Stimulated activated CD4-positive, alpha-beta T cell treated with anti-CD3 and anti-CD28 coated beads, Interleukin-12 subunit alpha, Interleukin-12 subunit beta, amount 100 ng/mL, for 24 hours (primary cell): ENCODE measurements at places on chromosomes 6 and 20.
A peak's percentile ranks its signal among the peaks of the same experiment; 100 is the strongest.

- no peak for DNase-seq
These were observed 18.8 kb upstream of the BACH2 start for GRCh38 chr6:90315354-90315950.

DNA sequence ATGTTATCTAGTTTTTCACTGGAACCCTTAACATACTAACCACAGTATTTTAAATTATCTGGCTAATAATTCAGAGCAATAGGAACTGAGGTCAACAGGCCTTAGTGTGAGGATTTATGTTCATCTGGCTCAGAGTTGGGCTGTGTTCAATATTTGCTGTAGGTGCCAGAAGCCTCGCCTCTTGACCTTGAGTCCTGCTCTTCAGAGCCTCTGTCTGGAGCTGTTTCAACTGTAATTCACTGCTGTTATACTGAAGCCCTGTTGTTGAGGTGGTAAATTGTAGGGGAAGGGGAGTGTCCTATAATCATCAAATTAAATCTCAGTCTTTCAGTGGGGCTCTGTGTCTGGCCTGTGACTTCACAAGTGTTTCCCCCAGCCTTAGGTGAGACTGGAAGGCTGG, 184.4 kb downstream of the CDH26 start:
- DNase-seq: no peak

DNA sequence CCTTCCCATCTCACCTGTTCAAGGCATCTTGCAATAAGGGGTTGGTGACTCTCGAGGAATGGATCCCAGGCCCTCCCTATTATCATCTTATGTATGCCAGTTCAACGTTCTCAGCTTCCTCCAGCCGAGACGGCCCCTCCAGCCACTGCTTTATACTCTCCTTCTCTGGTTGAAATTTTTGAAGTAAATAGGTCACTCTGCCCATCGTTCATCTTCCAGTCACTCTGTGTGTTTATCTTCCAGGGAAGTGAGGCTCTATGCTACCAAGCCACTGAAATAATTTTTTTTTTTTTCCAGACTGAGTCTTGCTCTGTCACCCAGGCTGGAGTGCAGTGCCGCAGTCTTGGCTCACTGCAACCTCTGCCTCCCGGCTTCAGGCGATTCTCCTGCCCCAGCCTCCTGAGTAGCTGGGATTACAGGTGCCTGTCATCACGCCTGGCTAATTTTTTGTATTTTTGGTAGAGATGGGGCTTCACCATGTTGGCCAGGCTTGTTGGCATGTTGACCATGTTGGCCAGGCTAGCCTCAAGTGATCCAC, 17.0 kb downstream of the PTPN1 start:
- DNase-seq: no peak

GRCh38 chr20:47397652-47398301, 41.3 kb upstream of the ZMYND8 start:
- DNase-seq: no peak

DNA sequence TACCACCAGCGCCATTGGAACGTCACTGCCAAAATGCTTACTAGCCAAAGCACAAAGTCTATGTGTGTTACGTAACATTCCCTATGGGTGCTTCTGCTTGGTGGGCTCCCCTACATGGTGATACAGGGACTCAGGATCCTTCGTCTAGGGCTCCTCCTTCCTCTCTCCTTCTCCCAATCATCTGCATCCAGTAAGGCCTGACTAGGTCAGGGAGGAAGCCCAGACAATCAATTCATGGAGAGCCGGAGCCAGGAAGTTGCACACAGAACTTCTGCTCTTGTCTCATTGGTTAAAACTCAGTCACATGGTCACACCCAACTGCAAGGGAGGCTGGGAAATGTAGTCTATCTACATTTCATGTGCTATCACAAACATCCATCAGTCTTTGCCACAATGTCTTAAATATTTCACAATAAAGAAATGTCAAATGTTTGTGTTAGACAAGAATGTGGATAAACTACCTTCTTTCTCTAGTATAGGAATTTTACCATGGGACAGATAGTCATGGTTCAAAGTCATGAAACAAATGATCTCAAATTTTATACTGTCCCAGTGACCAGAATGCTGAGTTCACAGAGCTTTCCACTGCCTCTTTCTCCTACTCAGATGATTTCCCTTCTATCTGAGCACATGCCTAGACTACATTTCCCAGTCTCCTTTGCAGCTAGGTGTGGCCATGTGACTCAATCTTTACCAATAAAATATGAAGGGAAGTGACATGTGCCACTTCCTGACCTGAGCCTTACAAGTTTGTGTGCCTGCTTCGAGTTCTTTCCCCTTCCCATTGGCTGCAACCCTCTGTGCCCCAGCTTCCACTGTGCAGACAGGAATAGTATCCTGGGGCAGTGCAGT, 9.3 kb upstream of the KCNK15 start:
- DNase-seq: no peak

- no peak for DNase-seq
These were observed 77.7 kb downstream of the EFHC1 start for GRCh38 chr6:52497652-52498408.

DNA sequence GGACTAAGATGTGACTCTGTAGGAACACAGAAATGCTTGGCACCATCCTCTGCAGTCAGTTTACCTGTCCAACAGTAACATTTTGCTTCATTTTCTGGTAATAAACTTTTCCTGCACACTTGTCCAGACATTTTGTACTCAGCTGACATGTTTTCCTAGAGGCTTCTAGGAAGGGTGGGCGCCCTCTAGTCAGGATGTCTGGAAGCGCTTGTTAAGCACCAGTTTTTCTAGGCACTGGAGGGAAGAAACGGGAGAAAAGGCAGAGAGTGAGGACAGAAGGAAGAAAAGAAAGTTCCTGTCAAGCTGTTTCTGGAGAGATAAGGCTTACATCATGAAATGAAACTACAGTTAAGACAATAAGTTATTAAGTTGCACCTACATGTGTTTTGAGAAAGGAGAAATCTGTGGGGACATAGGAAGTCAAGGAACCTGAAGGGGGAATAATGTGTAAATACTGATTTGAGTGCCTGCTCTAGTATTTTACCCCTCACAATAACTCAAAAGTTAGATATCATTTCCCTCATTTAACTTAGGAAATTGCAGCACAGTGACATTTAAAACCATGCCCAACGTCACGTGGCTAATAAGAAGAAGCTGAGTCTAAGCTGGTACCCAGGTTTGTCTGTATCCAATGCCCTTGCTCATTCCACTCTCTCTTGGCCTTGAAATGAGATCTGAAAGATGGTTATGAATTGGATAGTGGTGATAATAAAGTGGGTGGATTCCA, 42.7 kb upstream of the TNFRSF21 start:
- DNase-seq: no peak

- DNase-seq: no peak
These were observed 391.8 kb downstream of the ARHGAP18 start for GRCh38 chr6:129317931-129318820.

DNA sequence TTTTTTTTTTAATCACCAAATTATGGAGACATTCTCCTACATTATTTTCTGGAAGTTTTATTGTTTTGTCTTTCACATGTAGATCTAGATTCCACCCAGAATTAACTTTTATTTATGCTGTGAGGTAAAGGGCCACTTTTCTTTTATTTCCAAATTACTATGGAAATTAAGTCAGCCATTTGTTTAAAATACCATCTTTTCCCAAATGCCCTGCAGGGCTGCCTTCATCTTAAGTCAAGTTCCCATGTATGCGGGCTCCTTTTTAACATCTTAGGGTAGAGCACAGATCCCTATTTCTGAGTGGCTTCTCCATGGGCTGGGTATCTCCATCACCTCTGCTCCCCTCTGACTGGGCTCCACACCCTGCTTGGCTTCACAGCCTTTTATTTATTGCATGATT, 348.4 kb downstream of the SOX4 start:
- no peak for DNase-seq

- DNase-seq: no peak
These were observed 99.7 kb downstream of the TMEM170B start for GRCh38 chr6:11637266-11637665.

- DNase-seq: no peak
These were observed 21.7 kb downstream of the ELOVL5 start for GRCh38 chr6:53327017-53327395.

- DNase-seq: no peak
These were observed 51.2 kb downstream of the C6orf52 start for GRCh38 chr6:10643201-10643651.

DNA sequence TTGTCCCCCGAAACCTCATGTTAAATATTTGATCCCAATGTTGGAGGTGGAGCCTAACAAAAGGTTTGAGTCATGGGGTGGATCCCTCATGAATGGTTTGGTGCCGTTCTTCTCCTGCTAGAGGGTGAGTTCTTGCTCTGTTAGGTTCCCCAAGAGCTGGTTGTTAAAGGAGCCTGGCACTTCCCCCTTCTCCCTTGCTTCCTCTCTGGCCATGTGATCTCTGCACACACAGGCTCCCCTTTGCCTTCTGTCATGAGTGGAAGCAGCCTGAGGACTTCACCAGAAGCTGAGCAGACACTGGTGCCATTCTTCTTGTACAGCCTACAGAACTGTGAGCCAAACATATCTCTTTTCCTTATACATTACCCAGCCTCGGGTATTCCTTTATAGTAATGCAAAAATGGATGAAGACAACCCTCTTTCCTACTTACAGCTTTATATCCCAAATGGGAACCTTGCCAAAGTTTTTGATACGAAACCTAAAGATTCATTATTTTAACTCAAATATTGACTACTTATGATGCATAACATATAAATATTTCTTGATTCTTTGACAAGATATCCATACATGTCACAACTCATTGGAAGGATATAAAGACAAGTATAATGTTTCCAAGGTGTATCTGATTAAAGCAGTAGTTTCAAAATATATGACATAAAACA, 61.0 kb downstream of the RNF182 start:
- DNase-seq: no peak

DNA sequence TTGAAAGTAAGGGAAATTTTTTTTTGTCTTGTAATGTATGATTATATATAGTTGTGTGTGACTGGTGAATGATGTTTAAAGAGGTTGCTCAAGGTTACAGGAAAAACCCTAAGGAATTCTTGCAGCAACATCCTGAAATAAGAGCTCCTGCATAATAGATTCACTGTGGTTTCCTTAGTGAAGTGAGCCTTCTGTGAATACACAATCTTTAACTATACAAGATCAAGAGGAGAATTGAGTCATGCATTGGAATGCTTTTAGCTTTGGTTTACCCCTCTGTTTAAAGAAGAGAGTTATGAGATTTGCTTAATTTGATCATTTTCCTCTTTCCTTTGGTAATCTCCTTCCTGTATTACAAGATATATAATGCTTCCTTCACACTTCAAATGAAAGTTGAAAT, 141.6 kb upstream of the EYA4 start:
- no peak for DNase-seq

GRCh38 chr20:14332866-14333265, 4.5 kb downstream of the FLRT3 start:
- DNase-seq: no peak

DNA sequence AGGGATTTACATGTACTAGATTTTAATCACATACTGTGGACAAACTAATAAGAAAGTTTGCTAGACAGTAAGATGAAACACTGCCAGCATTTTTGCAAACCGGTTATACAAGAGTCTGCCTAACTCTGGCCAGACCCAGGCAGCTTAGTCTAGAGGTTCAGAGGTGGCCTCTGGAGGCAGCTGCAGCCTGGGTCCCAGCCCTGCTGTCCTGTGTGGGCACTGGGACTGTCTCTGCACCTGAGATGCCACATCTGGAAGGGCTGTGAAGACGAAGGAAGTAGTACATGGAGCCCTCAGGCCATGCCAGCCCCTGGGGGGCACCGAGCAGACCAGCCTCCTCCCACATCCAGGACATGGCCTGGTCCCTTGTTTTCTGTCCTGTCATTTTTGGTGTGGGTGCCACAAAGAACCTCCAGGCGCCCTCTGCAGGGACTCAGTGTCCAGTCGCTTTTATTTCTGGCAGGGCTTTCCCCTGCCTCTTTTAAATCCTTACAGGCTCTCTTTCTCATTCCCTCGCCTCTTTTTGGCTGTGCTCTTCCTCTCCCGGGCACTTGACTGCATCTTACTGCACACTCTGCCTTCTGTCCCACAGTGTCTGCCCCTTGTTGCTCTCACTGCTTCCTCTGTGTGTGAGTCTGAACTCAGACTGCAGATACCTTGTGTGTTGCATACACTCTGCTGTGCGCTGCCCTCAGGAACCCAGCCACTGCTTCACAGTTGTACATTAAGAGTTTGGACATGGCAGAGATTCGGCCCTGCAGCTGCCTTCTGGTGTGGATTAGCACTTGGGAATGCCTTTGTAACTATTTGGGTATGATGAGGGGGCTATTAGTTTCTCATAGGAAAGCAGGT, 216.7 kb downstream of the ZDHHC14 start:
- no peak for DNase-seq

GRCh38 chr6:137415127-137415833, 78.9 kb downstream of the OLIG3 start:
- peak; percentile 51 for DNase-seq

DNA sequence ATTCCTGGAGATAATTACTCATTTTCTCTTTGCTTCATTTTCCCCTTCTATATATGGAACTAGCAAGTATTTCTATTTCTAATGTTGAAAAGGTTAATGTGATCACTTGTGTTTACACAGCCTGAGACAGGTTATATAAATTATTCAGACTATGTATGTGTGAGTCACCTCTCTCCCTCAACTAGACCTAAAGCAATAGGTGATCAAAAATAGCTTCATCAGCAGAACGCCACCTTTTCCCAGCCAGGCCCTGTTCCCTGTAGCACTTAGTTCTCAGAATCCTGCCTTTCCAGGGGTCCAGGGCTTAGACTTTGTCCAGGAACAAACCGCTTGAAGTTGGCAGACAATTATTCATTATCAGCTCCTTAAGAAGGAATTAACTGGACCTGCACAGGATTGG, 125.3 kb upstream of the EXOC2 start:
- DNase-seq: no peak

GRCh38 chr6:170371588-170371987, 65.0 kb downstream of the FAM120B start:
- DNase-seq: no peak

DNA sequence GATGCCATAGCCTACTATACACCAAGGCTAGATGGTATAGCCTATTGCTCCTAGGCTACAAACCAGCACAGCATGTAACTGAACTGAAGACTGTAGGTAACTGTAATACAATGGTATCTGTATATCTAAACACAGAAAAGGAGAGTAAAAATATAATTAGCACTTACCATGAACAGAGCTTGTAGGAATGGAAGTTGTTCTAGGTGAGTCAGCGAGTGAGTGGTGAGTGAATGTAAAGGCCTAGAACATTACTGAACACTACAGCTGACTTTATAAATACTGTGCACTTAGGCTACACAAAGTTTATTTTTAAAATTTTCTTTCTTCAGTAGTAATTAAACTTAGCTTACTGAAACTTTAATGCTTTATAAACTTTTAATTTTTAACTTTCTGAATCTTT, 129.5 kb downstream of the BTBD9 start:
- no peak for DNase-seq

GRCh38 chr6:167812088-167812487, 14.6 kb upstream of the AFDN start:
- DNase-seq: no peak

DNA sequence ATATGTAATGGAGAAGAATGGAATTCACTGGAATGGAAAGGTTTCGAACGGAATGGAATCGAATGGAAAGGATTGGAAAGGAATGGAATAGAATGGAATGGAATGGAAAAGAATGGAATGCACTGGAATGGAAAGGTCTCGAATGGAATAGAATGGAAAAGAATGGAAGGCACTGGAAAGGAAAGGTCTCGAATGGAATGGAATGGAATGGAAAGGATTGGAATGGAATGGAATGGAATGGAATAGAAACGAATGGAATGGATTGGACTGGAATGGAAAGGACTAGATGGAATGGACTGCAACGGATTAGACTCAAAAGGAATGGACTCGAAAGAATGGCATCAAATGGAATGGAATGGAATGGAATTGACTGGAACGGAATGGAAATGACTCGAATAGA, 20.5 kb upstream of the DEFB115 start:
- DNase-seq: no peak

- DNase-seq: no peak
These were observed 8.5 kb upstream of the COQ3 start for GRCh38 chr6:99402448-99402847.
